ENCODE measurements at places on chromosomes 11 and 22. TPM values are rescaled to one million over a fixed set of nuclear protein-coding genes. Genes with fewer than 3 reads are reported as not detected.

The GLYAT gene
- total RNA-seq, result not detected

The ZC3H12C gene
- total RNA-seq, result 13.6 TPM

The DTX4 gene
- total RNA-seq, result 9.9 TPM

The SERPINH1 gene
- total RNA-seq, result 237 TPM

The OR52E8 gene
- total RNA-seq, result not detected

The MS4A4A gene
- total RNA-seq, result 11.5 TPM

The CATSPER1 gene
- total RNA-seq, result not detected

The NEU3 gene
- total RNA-seq, result 19.8 TPM

The MMP12 gene
- total RNA-seq, result not detected

The ARHGAP42 gene
- total RNA-seq, result 23.5 TPM

The OR5AL1 gene
- total RNA-seq, result not detected

The CASP12 gene
- total RNA-seq, result 0.52 TPM

The NCF4 gene
- 6.8 TPM for total RNA-seq

The SERPING1 gene
- total RNA-seq, result 15.1 TPM

The SLC22A6 gene
- not detected for total RNA-seq

The CHRDL2 gene
- 0.52 TPM for total RNA-seq

The SYT8 gene
- total RNA-seq, result not detected
